ENCODE measurements at places on chromosomes 16 and 17.

GRCh38 chr16:82996814-82997213 is 370.0 kb downstream of the CDH13 start:
- DNase-seq = no peak

DNA sequence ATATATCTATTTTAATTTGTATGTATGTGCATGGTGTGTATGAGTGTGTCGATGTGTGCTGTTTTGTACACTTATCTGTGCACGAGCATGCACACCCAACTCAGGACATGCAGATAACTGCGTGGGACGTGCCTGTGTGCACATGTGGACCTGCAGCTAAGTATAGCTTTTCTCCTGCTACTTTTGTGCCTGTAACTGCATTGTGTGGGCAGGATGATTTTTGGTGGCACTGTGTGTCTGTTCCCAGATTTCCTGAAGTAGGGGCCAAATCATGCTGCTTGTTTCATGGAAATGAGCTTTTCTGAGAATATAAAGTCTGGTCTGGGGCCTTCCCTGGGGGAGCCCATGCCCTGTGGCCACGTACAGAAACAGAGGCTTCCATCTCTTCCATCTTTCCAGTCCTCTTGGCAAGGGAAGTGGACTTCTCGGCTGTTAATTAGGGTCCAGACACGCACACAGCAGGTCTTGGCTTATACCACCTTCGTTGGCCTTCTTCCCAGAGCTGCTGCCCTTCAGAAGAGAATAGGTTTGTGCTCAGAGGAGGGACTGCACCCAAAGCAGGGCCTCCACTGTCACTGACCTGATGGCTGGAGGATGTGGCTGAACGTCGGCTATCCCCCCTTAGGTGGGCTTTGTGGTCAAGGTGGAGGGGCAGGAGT is 30.2 kb downstream of the SPNS3 start:
- no peak for DNase-seq

DNA sequence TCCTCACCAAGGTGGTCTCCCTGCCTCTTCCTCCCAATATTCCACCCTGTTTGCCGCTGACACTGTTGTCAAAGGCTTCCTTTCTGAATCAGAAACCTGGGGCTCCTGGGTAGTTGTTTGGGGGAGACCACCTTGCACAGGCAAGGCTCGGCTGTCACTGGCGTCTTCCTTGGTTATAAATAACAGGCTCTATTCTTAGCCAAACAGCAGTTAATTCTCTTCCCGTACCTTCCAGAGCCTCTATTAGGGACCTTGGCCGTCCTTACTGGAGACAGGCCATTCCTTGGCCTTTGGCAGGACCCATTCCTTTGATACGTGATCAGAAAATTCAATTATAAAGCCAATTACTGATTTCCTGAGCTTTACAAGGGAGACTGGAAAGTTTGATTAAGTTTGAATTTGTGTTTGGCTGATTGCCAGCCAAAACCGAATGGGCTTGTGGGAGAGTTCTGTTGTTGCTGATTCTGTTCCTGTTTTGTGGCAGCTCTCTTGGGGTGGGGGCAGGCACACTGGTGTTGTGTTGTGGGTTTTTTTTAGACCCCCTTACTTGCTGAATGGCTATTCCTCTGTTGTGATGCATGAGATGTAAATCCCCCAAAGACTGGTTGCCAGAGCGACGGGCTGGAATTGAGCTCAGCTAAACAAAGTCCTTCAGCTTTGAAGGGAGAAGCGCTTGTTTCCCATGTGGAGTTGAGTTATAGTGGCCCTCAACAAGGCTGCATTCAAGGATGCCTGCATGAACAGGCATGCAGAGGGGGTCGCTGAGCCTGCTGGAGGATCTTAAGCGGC is 104.6 kb downstream of the GNAO1 start:
- no peak for DNase-seq

- DNase-seq = no peak
Observed at GRCh38 chr16:56801762-56802161, 63.2 kb upstream of the SLC12A3 start.

DNA sequence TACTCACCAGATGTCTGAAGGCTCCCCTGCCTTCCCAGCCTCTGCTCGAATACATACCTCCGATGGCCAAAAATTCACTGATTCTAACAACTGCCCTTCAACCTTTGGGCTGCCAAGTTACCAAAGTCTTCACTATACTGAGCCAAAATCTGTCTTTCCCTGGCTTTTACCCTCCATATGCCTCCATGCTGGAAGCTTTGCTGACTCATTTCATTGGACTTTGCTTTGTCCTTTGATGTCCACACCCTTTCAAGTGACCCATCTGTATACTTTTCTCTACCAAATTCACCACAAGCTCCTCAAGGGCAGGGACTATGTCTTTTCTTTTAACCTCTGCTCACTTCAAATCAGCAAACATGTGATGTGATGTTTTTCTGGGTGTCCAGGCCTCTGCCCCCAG is 21.0 kb upstream of the MTMR4 start:
- no peak for DNase-seq

- no peak for DNase-seq
Observed at GRCh38 chr16:84059946-84060901, 17.6 kb upstream of the SLC38A8 start.

Data from esophagus muscularis mucosa (tissue), 4 donors.